ENCODE measurements at places on chromosomes 3 and 15. TPM values are rescaled to one million over a fixed set of nuclear protein-coding genes. Genes with fewer than 3 reads are reported as not detected.
A peak's percentile ranks its signal among the peaks of the same experiment; 100 is the strongest.

DNA sequence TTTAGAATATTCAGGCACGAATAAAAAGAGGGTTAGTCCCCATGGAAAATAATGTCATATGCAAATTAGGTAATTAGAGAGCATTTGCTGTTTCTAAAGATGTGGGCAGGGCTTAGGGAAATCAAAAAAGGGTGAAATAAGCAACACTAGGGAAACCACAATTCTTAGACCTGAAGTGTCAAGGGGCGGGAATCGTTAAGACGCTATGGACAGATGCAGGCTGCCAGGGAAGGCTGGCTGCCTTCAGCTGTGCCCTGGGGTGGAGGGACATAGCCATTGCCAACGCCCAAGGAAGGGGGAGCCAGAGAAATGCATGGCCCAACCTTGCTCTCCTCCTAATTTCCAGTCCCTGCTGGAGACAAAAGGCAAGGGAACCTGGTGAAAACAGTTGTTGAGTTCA, 141.7 kb upstream of the PROK2 start:
- DNase-seq, result peak; percentile 41
- no peak overlapping the region for H3K4me3 ChIP-seq
- H3K4me1 ChIP-seq, result peaks cover 42% of the 10 kb centered on the region

DNA sequence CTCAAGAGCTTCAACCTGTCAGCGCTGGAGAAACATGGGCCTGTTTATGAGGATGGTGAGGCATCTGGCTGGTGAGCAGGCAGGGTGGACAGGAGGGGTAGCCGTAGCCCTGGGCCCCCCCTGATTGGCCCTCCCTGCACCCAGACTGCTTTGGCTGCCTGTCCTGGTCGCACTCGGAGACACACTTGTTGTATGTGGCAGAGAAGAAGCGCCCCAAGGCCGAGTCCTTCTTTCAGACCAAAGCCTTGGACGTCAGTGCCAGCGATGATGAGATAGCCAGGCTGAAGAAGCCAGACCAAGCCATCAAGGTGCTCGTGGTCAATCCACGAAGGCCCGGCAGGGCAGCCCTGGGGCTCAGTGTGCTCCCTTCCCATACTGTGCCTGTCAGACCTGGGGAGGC, 1.8 kb downstream of the APEH start:
- peaks cover 9% of the 10 kb centered on the region for H3K36me3 ChIP-seq
- no peak overlapping the region for H3K27ac ChIP-seq
- no peaks in the 10 kb centered on the region for H3K27me3 ChIP-seq
- no peak for DNase-seq

DNA sequence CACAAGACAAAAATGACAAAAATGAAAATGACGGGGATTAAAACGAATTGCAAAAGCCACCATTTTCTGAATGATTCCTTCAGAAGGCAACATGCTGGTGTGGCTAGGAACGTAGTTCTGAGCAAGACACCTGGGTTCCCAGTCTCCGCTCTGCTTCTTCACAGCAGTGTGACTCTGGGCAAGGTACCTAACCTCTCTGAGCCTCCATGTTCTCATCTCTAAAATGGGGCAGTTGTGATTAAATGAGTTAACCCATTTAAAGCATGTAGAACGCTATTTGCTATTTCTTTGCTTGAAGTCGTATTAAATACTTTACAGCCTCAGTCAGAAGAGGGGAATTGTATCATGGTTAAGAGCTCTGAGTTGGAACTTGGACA, 23.6 kb downstream of the BHLHE40 start:
- H3K27ac ChIP-seq, result no peak overlapping the region
- H3K36me3 ChIP-seq, result no peaks in the 10 kb centered on the region
- peaks cover 13% of the 10 kb centered on the region for H3K4me1 ChIP-seq
- no peak overlapping the region for H3K4me3 ChIP-seq
- DNase-seq, result no peak
- H3K27me3 ChIP-seq, result no peaks in the 10 kb centered on the region

- H3K27ac ChIP-seq, result peak overlapping the region; percentile 86
- DNase-seq, result peak; percentile 100
- peak overlapping the region; percentile 65 for H3K4me3 ChIP-seq
- H3K4me1 ChIP-seq, result no peaks in the 10 kb centered on the region
- no peaks in the 10 kb centered on the region for H3K27me3 ChIP-seq
Measured at GRCh38 chr3:185282696-185283373, 29.0 kb upstream of the EHHADH start.

LRRC31 gene
- total RNA-seq, result not detected

DNA sequence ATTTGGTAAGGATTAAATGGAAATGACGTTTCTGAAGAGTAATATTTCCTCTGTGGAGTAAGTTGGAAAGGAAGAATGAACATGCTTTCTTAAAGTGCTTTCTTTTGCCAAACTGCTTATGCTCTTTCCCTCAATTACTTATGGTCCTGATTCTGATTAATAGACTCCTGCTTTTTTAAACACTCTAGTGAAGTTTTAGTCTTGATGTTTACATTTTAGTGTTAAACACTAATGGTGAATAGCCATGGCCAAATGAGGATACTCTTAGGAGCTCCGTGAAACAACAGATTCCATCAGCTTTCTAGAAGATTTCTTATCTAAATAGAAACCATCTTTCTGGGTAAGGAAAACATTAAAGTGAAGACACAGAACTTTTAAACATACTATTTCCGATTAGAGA, 117.6 kb downstream of the P3H2 start:
- H3K27ac ChIP-seq, result no peak overlapping the region
- no peaks in the 10 kb centered on the region for H3K36me3 ChIP-seq
- no peaks in the 10 kb centered on the region for H3K27me3 ChIP-seq
- H3K4me1 ChIP-seq, result peaks cover 16% of the 10 kb centered on the region
- no peak overlapping the region for H3K4me3 ChIP-seq
- DNase-seq, result no peak

GRCh38 chr15:69862540-69862939, 235.2 kb downstream of the TLE3 start:
- H3K4me3 ChIP-seq, result no peak overlapping the region
- no peaks in the 10 kb centered on the region for H3K4me1 ChIP-seq
- DNase-seq, result no peak
- H3K27ac ChIP-seq, result no peak overlapping the region
- H3K36me3 ChIP-seq, result no peaks in the 10 kb centered on the region
- H3K27me3 ChIP-seq, result no peaks in the 10 kb centered on the region

DNA sequence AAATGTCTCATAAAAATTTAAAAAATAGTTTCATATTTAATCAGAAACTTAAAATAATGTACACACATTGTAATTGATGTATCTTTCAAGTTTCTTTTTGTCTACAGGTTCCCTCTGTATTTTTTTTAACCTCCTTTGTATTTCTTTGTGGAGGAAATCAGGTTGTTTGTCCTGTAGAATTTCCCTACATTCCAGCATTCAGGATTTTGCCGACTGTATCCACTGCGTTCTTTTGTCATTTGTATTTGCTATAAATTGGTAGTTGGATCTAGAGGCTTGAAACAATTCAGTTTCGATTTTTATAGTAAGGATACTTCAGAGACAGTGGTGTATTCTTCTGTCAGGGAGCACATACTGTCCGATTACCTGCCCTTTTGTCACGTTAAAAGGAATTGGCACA, 367.2 kb downstream of the SOX2 start:
- 0 out of 2 replicates have a peak overlapping the region, but pooled peaks have one; percentile 16 for H3K27ac ChIP-seq
- H3K36me3 ChIP-seq, result no peaks in the 10 kb centered on the region
- H3K4me3 ChIP-seq, result no peak overlapping the region
- no peaks in the 10 kb centered on the region for H3K27me3 ChIP-seq
- peak; percentile 61 for DNase-seq

GRCh38 chr3:191973820-191974219, 512.9 kb downstream of the PYDC2 start:
- no peaks in the 10 kb centered on the region for H3K36me3 ChIP-seq
- H3K4me1 ChIP-seq, result no peaks in the 10 kb centered on the region
- H3K4me3 ChIP-seq, result no peak overlapping the region
- H3K27ac ChIP-seq, result no peak overlapping the region

DNA sequence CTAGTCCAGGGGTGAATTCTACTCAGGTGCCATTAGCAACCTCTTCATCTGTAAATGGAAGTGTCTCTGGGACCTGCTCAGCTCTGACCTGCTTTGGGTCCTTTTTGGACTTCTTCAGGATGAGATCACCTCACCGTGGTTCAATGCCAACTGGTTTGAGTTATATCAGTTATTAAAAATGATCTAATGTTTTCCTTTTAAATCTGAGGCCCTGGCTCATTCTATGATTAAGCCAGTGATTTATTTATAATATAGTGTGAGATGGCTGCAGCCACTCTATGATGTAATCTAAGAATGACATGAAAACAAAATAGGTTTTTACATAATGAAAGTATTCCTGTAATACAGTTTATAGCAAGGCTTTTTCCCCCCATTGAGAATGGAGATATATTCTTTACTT, 79.4 kb downstream of the LPP start:
- H3K4me1 ChIP-seq, result no peaks in the 10 kb centered on the region
- H3K36me3 ChIP-seq, result no peaks in the 10 kb centered on the region
- H3K27me3 ChIP-seq, result no peaks in the 10 kb centered on the region

DNA sequence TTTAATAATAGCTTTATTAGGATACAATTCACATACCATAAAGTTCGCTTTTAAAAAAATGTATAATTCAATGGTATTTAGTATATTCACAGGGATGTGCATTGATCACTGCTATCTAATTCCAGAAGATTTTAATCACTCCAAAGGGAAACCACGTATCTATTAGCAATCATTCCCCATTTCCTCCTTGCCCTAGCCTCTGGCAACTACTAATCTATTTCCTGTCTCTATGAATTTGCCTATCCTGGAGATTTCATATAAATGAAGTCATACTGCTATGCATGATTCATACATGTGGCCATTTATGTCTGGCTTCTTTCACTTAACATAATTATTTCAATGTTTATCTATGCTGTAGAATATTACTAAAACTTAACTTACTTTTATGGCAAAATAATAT, 32.0 kb upstream of the CASR start:
- no peaks in the 10 kb centered on the region for H3K4me1 ChIP-seq
- H3K27me3 ChIP-seq, result no peaks in the 10 kb centered on the region
- no peak overlapping the region for H3K27ac ChIP-seq
- no peak overlapping the region for H3K4me3 ChIP-seq

GABRG3 gene
- total RNA-seq, result 0.50 TPM

GRCh38 chr15:92707880-92708551, 52.4 kb upstream of the FAM174B start:
- H3K27ac ChIP-seq, result no peak overlapping the region
- H3K27me3 ChIP-seq, result peaks cover 27% of the 10 kb centered on the region
- peaks cover 21% of the 10 kb centered on the region for H3K4me1 ChIP-seq

FAM174B gene
- total RNA-seq, result 25.1 TPM

- H3K27ac ChIP-seq, result no peak overlapping the region
- H3K4me1 ChIP-seq, result peaks cover 11% of the 10 kb centered on the region
- no peak for DNase-seq
Measured at GRCh38 chr15:90159213-90159612, 41.9 kb upstream of the SEMA4B start.

FAM107A gene
- 1.0 TPM for total RNA-seq

- H3K4me1 ChIP-seq, result no peaks in the 10 kb centered on the region
- no peaks in the 10 kb centered on the region for H3K36me3 ChIP-seq
- no peak overlapping the region for H3K27ac ChIP-seq
- no peak for DNase-seq
Measured at GRCh38 chr3:17850448-17850847, 108.0 kb upstream of the TBC1D5 start.

- no peak for DNase-seq
- H3K36me3 ChIP-seq, result no peaks in the 10 kb centered on the region
- no peaks in the 10 kb centered on the region for H3K27me3 ChIP-seq
- no peaks in the 10 kb centered on the region for H3K4me1 ChIP-seq
- no peak overlapping the region for H3K27ac ChIP-seq
Measured at GRCh38 chr3:127443581-127444375, 146.8 kb downstream of the TPRA1 start.

DISP2 gene
- total RNA-seq, result 1.0 TPM

DNA sequence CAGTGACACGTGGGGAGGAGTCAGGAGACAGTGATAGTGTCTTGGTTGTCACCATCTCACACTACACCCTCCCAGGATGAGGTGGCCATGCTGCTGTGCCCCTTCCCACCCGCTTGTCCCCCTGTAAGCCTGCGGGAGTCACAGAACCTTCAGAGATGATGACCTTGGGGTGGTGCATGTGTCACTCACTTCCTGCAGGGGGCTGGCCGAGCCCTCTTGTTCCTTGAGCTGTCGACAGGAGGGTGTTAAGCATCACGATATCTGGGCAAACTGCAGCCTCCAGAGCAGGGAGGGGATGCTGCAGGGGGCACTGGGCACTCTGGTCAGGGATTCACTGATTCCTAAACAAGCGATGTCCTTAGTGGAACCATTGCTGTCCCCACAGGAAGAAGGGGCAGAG, 27.7 kb downstream of the FAH start:
- H3K27me3 ChIP-seq, result no peaks in the 10 kb centered on the region
- no peaks in the 10 kb centered on the region for H3K36me3 ChIP-seq
- no peaks in the 10 kb centered on the region for H3K4me1 ChIP-seq
- peak; percentile 31 for DNase-seq
- no peak overlapping the region for H3K4me3 ChIP-seq

DNA sequence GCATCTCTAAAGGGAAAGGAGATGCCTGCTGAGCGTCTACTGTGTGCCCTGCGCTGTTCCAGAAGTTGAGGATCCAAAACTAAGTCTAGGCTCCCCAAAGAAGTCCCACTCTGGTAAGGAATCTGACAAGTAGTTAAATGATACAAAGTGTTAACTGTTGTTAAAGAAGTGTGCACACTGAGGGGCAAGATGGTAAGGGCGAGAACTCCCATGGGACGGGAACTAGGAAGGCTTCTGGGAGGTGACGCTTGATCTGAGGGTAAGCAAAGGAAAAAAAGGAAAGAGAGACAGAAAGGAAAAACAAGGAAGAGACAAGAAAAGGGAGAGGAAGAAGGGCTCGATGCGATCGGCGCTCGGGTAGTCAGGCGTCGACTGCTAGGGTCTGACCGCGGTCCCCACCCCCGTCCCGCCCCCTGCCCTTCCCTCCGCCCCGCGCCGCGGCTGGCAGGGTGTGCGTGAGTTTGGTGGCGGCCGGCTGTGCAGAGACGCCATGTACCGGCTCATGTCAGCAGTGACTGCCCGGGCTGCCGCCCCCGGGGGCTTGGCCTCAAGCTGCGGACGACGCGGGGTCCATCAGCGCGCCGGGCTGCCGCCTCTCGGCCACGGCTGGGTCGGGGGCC, at the start of gene LACTB:
LACTB (plus strand) TSS at position 480 of the 620 bp plus-strand sequence; CDS start at position 491, 11 bp downstream.
- H3K36me3 ChIP-seq, result no peaks in the 10 kb centered on the region
- H3K4me1 ChIP-seq, result peaks cover 8% of the 10 kb centered on the region
- peak within 1 kb of the TSS; percentile 73 for H3K4me3 ChIP-seq
- peak within 1 kb of the TSS; percentile 89 for H3K27ac ChIP-seq

DNA sequence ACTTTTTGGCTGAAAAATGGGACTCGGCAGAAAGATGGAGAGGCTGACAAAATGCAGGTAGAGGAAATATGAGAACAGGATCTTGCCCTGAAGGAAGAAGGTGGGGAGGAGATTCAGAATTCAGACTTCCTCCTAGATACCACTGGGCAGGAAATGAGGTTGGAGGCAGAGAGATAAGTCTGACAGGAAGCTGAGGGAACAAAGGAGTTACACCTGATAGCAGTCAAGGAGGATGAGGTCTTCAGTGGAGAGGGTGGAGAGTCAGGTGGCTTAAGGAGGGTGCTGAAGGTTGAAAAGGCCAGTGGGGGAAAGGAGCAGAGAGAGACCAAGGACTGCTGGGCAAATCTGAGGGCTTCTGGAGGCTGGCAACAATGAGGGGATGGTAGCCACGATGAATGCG, 56.8 kb downstream of the CCR4 start:
- H3K4me3 ChIP-seq, result no peak overlapping the region
- no peak for DNase-seq
- H3K4me1 ChIP-seq, result peaks cover 14% of the 10 kb centered on the region
- H3K27ac ChIP-seq, result no peak overlapping the region
- H3K27me3 ChIP-seq, result no peaks in the 10 kb centered on the region
